NCI-H1930 (cell line): ENCODE measurements at places on chromosomes 13 and 19.

DNA sequence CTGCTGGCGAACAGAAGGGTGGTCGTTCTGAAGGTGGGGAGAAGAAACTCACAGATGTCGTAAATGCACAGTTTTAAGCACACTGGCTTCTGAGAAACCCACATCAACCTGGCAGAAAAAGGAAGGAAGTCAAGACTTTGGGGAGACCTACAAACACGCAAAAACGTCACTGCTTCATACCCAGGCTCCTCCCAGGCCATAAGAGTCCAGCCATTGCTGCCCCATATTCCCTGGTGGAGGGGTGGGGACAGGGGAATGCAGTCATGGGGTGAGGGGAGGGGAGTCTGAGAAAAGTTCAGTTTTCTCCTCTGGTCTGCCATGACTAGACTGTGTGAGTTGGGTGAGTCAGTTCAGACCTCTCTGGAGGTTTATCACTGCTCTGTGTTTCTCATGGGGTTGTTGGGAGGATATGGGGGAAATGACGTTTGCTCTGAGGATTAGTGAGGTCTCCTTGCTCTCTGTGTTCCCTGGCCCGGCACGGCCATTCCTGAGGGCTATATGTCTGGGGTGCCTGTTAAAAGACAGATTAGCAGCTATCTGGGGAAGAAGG lies 139.0 kb downstream of the FLT1 start:
- DNase-seq, result no peak

DNA sequence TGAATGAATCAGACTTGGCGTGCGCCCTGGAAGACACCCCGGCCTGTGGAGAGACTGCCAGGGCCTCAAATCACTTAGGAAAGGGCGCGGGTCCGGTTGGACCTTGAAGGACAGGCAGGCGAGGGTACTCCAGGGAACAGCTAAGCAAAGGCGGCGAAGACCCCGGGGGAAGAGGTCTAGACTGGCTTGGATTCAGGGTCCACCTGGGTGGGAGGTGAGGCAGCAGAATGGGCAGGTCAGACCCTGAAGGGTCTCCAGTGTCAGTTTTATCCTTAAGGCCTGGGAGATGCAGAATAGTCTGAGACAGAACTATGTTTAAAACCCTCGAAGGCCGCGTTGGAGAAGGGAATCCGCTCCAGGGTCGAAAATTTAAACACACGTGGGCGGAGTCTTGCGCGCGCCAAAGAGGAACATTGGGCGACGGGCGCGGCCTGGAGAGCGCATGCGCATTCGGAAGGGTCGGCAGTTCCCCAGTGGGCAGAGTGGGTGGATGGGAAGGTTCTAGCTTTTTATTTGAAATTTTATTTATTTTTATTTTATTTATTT lies 567 bp upstream of the SMG9 start:
- peak; percentile 81 for DNase-seq

GRCh38 chr13:111789011-111789410 lies 277.9 kb upstream of the SOX1 start:
- DNase-seq, result no peak

GRCh38 chr19:13022859-13023636 lies 27.8 kb downstream of the NFIX start:
- no peak for DNase-seq

- DNase-seq, result no peak
Observed at GRCh38 chr19:17266026-17266425, 1.2 kb upstream of the BABAM1 start.

DNA sequence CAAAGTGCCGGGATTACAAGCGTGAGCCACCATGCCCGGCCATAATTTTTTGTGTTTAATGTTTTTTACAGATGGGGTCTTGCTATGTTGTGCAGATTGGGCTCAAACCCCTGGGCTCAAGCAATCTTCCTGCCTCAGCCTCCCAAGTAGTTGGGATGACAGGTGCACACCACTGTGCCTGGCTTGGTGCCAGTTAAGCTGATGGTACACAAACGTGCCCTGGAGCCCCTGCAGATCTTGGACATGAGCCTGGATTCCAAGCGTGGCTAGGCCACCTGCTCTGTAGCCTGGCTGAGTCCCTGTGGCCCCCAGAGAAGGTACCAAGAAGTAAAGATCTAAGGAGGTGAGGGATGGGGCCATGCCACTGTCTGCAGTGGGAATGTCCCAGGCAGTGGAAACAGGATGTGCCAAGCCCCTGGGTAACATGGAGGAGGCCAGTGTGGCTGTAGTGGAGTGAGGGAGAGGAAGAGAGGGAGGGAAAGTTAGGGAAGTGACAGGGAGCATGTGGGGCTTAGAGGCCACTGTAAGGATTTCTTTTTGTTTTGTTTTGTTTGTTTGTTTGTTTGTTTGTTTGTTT lies 7.0 kb downstream of the PRODH2 start:
- DNase-seq, result no peak

GRCh38 chr19:46634045-46634655 lies 1.9 kb downstream of the GNG8 start:
- peak; percentile 55 for DNase-seq

- DNase-seq, result no peak
Observed at GRCh38 chr19:2055931-2056836, 5.1 kb upstream of the MKNK2 start.

DNA sequence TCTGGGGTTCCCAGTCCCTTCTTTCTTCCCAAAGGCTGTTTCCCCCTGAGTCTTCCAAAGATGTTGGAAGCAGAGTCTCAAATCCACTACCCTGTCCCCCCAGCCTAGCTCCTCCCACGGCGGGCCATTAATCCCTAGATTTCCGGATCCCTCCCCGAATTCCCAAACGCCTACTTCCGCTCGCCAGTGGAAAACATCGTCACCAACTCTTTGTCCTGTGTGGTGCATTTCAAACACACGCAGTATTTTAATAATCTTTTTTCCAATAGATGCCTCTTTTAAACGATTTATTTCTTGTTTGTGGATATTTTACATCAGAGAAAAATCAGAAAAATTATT lies 610 bp downstream of the ZNF791 start:
- DNase-seq, result peak; percentile 21

GRCh38 chr19:17933414-17934129 lies 757 bp downstream of the CCDC124 start:
- no peak for DNase-seq

- no peak for DNase-seq
Observed at GRCh38 chr19:41276231-41276630, 12.1 kb downstream of the HNRNPUL1 start.

- no peak for DNase-seq
Observed at GRCh38 chr13:109162248-109163036, 533.0 kb downstream of the MYO16 start.

- no peak for DNase-seq
Observed at GRCh38 chr19:5006201-5006600, 37.3 kb downstream of the KDM4B start.

DNA sequence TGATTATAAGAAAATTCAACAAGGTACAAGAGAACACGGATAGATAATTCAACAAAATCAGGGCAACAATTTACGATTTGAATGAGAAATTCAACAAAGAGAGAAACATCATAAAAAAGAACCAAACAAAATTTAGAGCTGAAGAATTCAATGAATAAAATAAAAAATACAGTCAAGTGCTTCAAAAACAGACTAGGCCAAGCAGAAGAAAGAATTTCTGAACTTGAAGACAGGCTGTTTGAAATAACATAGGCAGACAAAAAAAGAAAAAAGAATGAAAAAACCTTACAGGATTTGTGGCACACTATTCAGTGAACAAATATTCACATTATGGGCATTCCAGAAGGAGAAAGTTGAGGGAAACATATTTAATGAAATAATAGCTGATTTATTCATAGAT lies 31.1 kb downstream of the ZNF283 start:
- DNase-seq, result no peak

DNA sequence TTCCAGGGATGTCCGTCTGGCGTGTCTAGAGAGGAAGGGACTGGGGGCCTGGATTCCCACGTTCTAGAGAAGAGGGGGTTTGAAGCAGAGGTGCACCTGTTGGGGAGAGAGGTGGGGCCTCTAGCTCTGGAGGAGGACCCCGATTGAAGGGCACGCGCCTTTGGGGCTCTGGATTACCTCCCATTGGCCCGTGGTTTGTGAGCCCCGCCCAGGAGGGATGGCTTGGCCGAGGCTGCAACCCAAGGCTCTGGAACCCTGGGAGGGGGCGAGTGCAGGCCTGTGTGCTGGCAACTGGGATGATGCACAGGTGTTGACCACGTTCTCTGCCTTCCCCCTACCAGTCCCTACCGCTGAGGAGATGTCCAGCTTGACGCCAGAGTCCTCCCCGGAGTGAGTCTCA lies 20.2 kb downstream of the TMEM150B start:
- DNase-seq, result no peak

DNA sequence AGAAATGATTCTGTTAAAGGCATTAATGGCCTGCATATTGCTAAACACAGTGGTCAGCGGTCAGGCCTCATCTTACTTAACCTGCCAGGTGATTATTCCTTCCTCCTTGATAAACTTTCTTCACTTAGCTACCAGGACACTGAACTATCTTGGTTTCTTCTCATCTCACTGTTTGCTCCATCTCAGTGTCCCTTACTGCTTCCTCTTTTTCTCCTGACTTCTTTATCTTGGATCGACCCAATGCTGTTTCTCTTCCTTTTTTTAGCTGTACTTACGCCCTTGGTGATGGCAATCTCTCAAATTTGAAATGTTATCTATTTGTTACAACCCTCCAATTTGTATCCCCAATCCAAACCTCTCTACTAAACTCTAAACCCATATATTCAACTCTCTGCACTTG lies 7.8 kb upstream of the CLC start:
- DNase-seq, result no peak

- no peak for DNase-seq
Observed at GRCh38 chr13:21748166-21748565, 77.3 kb downstream of the FGF9 start.

GRCh38 chr19:54493967-54494585 lies 8.6 kb upstream of the LAIR2 start:
- no peak for DNase-seq

- no peak for DNase-seq
Observed at GRCh38 chr13:78409172-78409571, 194.2 kb downstream of the POU4F1 start.

DNA sequence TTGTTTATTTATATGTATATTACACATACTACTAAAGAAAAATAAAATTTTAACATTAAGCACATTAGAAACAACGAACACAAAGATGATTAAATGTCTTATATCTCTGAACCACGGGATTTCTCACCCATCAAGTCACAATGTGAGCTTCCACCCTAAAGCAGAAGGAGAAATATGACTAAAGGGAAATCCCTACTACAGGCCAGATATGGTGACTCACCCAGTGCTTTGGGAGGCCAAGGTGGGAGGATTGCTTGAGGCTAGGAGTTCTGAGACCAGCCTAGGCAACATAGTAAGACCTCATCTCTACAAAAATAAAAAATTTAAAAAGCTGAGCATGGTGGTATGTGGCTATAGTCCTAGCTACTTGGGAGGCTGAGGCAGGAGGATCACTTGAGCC lies 24.6 kb downstream of the DCT start:
- no peak for DNase-seq

DNA sequence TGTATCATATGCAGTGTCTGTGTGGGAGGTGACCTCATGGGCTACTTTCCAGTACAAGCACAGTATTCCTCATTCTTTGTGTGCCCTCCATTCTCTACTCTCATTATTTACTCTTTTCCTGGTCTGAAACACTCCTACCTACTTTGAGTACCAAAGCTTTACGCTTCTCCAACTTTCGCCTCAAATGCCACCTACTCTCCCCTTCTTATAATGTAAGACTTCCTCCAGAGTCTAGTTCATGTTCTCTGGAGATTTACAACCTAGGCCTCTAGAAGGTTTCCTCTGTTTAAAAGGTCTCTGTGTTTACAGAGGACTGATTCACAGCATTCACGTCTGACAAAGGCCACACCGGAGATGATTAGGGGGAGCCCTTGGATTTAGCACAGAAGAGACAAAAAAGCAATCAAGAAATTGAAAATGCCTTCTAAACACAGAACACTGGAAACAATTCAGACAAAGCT lies 302.0 kb downstream of the KLF12 start:
- no peak for DNase-seq

GRCh38 chr13:27250833-27251165 lies 559 bp upstream of the RPL21 start:
- DNase-seq, result no peak

GRCh38 chr13:42348576-42348975 lies 76.6 kb downstream of the AKAP11 start:
- no peak for DNase-seq

GRCh38 chr19:41352609-41353465 lies 885 bp downstream of the TGFB1 start:
- peak; percentile 75 for DNase-seq

- no peak for DNase-seq
Observed at GRCh38 chr13:46171217-46171616, 10.8 kb downstream of the LCP1 start.

GRCh38 chr13:26254583-26255111 lies 718 bp downstream of the CDK8 start:
- peak; percentile 31 for DNase-seq

GRCh38 chr19:6979399-6979798 lies 41.8 kb downstream of the MBD3L2B start:
- DNase-seq, result no peak

DNA sequence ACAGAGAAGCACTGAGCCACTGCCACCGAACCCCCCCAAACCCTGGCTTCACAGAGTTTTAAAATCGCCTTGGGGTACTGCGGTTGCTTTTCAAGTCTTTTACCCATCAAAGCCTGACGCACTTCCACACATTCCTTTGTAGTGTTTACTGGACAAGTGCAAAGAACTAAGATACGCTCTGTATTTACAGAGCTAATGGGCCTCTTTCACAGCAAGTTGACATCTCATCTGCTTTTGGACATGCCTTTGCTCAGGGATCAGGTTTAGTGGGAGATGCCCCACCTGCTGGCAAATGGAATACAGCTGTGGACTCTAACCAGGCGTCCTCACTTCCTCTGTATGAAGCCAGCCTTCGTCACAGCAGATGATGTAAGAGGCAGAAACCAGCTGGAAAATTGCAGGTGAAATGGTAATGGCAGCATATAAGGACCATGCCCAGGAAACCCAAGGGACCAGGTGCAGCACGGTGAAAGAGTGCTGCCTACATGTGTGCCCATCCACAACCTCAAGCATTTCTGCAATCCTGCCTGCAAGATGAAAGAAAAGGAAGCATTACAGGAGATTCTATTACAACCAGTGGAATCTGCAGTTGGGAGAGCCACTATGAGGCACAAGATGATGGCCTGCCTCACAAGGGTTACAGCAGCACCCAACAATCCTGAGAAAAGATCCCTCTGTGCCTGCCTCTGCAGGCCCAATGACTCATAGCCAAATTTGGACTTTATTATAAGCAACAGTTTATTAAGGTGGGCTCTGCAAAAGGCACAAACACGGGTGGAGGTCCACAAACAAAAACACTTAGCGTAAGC lies 34.7 kb downstream of the BRD4 start:
- DNase-seq, result peak; percentile 68
